ENCODE measurements at places on chromosomes 7 and 10.

DNA sequence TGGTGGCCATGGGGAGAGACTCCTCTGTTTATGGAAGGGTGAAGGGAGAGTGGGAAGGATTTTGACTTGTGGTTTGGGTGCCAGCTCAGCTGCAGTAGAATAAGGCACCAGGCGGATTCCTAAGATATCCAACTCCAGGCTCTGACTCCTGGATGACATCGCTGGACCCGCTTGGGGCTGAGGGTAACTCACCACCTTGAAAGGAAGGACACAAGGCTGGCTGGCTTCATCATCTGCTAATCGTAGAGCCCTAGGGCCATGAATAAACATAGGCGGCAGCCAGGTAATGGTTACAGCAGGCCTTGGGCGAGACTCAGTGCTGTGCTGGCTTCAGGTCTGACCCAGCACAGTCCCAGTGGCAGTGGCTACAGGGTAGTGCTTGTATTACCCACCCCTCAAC lies 16.7 kb upstream of the LIPK start:
- DNase-seq, result no peak

GRCh38 chr7:17130281-17131059 lies 168.0 kb upstream of the AHR start:
- no peak for DNase-seq

DNA sequence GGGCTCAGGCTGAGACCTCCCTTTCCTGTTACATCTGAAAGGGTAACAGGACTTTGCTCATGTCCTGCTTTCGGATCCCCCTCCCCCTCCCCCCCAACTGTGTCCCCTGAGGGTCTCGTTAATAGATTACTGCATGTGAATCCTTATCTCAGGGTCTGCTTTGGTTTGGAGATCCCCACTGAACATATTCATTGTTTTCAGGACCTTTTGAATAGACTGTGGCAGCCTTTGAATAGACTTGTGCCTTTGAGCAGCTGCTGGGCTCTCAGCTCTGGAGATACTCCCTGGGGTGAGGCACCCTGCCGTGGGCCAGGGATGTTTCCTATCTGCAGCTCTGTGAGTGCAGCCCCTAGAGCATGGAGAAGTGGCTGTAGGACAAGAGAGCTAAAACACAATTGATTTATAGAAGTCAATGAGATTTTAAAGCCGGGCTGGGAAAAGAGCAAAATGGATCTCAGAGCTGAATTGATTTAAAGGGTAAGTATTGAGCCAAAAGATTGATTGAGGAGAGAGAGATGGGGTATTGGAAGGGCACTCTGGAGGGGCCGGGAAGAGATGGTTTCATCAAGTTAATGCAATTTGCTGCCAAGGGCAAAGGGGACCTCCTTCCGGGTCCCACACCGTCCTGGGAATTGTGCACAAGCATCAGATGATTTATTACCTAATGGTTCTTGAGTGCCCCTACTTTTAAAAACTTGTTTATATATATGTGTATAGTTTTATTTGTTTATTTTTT lies 9.9 kb downstream of the ARHGAP22 start:
- no peak for DNase-seq

- DNase-seq, result no peak
These were observed 34.5 kb downstream of the CHN2 start for GRCh38 chr7:29229066-29229465.

Data from esophagus squamous epithelium (tissue), 5 donors.